ENCODE measurements at places on chromosomes 16 and 17.

- no peak for DNase-seq
Measured at GRCh38 chr17:75551266-75551665, 25.8 kb downstream of the LLGL2 start.

GRCh38 chr16:46747777-46748651 is at the start of gene MYLK3:
Gene MYLK3, minus strand, starts transcription at chr16:46748344. Its CDS starts 151 bp downstream, at chr16:46748193.
- no peak for DNase-seq

- DNase-seq, result no peak
Measured at GRCh38 chr17:83152745-83153611, 73.6 kb downstream of the METRNL start.

GRCh38 chr16:72308396-72308795 is 136.4 kb upstream of the PMFBP1 start:
- no peak for DNase-seq

- no peak for DNase-seq
Measured at GRCh38 chr17:29573558-29573869, 5.0 kb downstream of the TP53I13 start.

- no peak for DNase-seq
Measured at GRCh38 chr16:69078073-69078472, 27.4 kb upstream of the HAS3 start.

Measured in amniotic stem cell (primary cell).